Central memory CD4-positive, alpha-beta T cell (primary cell): ENCODE measurements at places on chromosomes 1 and 21.

DNA sequence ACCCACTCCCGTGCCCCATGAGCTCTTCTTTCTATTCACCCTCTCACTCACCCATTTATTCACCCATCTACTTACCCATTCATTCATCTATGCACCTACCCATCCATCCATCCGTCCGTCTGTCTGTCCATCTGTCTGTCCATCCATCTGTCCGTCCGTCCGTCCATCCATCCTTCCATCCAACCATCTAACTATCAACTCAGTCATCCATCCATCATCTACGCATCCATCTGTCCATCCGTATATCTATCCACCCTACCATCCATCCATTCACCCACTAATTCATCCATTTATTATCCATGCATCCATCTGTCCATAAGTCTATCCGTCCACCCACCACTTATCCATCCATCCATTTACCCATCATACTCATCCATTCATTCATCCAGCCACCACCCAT is 10.8 kb upstream of the CSF3R start:
- no peak for DNase-seq

- no peak for DNase-seq
These were observed 40.1 kb upstream of the CXADR start for GRCh38 chr21:17472592-17473271.

DNA sequence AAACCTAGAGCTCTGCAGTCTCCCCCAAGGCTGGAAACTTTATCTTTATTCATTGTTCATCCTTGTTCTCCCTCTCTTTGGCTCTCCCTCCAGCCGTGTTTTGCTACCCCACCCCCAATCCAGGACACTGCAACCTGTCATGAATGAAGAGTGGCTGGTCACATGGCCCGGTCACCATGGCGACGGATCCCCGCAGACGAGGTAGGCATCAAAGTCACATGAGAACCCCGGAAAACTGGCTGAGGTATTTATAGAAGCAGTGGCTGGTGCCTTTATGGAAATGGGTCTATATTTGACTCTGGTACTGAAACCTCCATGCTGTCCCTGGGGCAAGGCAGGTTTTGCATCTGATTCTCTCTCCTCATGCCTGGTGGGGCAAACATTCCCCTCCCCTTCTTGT is 13.4 kb upstream of the SLC6A17 start:
- DNase-seq = peak; percentile 28

GRCh38 chr1:34060901-34061415 is 104.1 kb downstream of the CSMD2 start:
- no peak for DNase-seq

DNA sequence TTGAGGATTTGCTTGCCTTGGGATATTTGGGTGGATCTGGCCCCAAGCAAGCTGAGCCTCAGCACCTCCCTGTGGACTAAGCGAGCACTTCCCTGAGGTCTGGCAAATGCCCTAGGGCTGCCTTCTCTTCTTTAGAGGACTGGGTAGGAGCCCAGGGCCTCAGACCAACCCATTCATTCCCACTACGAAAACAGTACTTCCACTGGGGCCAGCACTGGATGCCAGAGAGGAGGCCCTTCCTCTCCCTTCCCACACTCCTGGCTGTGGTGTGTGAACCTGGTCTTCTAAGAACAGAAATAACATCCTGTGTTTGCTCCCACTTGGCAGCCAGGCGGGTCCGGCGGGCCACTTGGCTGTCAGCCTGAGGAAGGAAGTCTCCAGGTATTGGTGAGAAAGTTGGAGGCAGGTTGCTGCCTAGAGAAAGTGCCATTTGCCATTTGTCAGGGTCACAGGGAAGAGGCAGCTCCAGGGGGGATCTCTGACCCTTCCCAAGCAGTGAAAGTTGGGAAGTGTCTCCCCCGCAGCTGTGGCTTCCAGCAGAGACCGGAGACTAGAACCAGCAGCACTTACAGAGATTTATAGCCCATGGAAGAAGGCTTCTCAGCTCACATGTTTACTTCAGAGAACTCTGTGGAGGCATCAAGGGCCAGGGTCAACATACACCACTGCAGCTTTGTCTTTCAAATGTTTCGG is 323.5 kb downstream of the SIPA1L2 start:
- DNase-seq = no peak
